AG04449 (cell line): ENCODE measurements at places on chromosomes 11 and 22.

- DNase-seq = no peak
These were observed 28.4 kb upstream of the SYT7 start for GRCh38 chr11:61609000-61609979.

DNA sequence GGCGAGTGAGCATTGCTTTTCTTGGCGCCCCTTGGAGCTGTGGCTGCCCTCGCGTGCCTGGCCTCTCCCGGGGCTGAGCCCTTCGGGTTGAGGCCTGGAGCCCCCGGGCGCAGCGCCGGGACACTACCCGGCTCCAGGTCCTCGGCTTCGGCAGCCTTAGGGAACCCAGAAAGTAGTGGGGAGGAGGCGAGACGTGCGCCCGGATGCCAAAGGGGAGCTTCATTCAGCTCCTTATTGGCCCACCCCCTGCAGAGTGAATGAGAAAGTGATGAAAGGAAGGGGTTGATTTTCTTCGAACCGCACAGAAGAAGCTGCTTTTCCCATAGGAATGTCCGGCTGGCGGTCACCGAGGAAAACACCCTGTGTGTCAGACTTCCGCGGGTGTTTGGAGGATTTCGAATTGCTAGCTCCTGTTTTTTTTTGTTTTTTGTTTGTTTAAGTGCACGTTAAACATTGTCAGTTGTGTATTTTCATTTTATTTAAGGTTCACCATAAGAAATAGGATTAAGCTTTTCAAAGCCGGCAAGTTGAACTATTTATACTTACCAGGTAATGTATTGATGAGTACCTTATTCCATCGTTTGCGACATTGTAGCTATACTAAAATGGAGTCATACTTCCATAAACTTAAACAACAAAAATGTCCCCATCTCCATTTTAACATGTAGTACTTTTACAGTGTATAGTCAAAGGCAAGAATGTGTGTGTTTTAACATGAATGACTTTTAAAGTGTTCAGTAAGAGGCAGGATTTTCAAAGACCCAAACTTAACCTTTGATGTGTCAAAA, 841 bp upstream of the EIF4G2 start:
- no peak for DNase-seq

GRCh38 chr11:70470127-70470526, 71.8 kb downstream of the CTTN start:
- DNase-seq = no peak

- no peak for DNase-seq
These were observed 20.9 kb downstream of the SLC37A2 start for GRCh38 chr11:125084057-125084416.

DNA sequence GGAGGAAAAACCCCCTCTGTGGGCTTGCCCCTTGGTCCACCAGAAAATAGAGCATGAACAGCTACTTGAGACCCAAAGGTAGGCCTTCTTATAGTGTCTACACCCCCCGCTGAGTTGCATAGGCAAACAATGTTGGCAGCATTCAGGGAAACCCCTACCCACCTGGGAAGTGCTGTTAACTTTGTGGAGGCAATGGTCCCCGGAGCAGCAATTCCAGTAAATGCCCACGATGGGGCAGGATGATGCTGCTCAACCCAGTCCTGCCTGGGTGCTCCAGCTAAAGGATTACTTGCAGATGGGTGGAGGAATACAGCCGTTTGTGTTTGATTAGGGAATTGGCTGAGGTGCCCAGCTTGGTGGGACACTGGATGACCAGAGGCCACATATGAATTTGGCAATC, 381.3 kb upstream of the ANO5 start:
- no peak for DNase-seq

GRCh38 chr11:82268627-82269026, 465.0 kb downstream of the FAM181B start:
- DNase-seq = no peak

DNA sequence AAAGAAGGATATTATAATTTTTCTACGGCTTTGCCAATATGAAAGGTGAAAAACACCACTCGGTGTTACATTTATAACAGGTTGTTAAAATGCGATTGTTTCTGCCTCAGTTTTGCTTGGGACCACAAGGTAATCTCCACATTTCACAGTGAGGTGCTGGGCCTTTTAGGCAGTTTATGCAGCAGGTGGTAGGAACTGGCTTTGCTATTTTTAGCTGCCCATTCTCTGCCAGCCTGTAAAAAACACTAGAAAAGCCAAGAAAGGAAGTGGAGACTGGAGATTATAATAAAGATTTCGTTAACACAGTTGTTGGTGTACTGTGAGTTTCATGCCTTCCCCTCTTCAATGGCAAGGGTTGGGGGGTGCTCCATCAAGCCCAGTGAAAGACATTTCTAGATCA, 8.0 kb upstream of the MRPL16 start:
- DNase-seq = no peak

DNA sequence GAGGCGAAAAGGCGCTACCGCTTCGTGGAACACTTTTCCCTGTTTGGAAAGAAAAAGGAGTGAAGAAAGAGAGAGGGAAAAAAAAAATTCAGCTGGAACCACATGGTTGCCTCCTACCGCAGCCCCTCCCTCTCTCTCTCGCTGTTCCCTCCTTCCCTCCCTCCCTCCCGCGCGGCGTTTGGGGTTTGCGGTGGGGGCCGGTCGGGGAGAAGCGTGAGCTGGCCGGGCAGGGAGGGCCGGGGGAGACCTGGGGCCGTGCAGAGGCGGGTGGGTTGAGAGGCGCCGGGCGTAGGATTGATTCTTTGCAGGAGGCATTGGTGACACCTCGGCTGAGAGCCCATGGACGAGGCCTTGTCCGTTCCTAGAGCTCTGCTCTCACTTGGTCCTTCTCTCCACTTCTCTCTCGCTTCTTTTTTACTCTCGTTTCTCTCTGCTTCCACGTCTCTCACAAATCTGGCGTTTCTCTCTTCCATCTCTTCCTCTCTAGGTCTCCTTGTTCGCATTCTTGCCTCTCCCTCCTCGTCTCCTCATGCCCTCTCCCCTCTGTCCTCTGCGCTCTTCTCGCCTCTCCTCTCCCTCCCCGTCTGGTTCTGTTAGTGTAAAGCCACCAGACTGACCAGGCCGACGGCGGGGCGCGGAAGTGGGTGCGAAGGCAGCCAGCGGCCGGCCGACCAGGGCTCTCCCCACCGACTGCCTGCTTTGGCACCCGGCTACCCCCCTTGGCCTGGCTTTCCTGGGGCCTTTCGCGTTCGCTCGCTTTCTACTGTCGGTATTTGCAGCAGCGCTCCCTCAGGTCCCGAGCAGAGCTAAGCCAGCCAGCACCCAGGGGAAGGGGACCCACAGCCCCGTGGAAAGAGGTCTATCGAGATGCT, at the start of gene CLMP:
CLMP (minus strand) TSS at position 61 of the 872 bp plus-strand sequence. CDS start 308 bp downstream, outside the sequence.
- no peak for DNase-seq

DNA sequence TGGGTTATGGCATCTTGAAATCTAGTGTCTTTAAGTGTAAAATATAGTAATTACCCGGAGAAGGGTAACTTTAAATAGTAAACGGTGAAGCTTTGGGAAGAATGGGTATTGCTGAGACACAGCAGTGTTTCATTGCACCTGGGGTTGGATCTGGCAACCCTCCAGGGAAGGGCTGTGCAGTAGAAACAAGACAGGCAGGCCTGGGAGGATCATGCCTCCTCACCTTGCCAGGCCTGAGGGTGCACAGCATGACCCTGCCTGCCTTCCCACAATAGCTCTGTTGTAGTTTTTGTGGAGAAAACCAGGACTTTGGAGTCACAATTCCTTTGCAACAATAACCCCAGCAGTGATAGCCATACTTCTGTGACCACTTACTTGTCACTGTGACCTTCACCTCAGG, 64.6 kb upstream of the ADSL start:
- no peak for DNase-seq

- DNase-seq = no peak
These were observed at the start of gene XKR3 for GRCh38 chr22:16824716-16825687. Gene XKR3, minus strand, starts transcription at chr22:16825411. Its CDS starts 17,338 bp downstream, at chr22:16808073.

GRCh38 chr22:44955102-44955501, 54.7 kb downstream of the PHF21B start:
- no peak for DNase-seq

DNA sequence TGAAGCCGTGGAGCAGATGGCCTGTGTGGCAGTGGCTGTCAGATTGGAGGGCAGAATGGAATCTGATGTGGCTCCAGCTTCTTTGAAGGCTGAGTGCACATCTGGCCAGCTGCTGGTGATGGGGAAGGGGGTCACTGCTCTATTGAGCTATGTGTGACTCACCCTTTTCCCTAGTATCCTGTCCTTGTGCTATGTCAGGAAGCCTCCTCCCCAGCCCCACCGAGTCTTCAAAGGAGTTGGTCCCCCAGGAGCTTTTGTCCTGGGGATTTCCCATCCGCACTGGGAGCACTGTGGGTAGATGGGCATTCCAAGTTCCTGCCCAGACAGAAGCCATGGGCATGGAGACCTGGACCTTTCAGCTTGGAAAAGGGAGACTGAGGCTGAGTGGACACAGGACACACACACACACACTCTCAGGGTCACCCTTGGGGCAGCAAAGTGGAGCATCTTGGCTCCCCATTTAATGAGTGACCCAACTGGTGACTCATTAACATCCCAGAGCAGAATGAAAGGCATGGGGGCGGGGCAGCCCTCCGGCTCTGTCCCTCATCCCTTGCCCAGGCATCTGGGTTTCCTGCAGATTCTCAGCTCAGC, 3.3 kb downstream of the SERPINH1 start:
- DNase-seq = no peak

GRCh38 chr11:113577356-113578032, 102.3 kb upstream of the DRD2 start:
- DNase-seq = no peak
